ENCODE measurements at places on chromosomes 7 and 10.

DNA sequence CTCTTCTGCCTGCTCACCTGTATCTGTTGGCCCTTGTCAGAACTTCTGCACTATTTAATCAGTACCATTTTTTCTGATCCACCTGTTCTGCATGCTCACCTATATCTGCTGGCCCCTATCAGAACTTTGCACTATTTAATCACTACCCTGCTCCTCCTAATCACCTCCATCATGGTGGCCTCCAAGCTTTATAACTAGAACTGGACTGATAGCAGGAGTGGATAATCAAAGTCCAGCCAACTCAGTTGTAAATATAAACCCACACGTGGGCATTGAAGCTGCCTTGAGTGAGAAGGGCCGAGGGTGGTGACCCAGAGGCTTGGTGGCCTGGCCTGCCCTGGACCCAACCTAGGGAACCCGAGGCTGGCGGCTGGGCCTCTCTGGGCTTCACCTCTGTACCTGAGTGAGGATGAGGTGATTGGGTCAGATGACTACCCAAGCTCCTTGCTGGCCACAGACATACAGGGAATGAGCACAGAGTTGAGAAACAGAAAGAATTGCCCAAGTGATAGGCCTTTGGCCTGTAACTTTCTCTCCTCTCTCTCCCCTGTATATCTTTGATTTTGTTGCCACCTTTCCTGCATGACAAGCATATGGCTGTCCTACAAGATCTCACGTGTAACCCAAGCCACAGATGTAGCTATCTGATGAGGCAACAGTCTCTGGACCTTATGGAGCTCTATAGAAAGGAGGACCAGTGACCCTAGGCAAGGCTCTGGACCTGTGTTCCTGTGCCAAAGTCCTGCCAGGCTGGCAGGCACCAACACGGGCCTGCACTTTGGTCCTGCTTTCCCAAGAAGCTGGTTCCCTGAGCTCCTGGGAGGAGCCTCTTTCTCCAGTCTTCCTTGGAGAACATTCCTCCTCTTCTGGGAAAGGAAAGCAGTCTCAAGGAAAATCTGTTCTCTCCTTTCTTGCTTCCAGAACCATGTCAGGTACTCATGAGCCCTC lies 23.4 kb upstream of the FAM3C start:
- no peak for DNase-seq

DNA sequence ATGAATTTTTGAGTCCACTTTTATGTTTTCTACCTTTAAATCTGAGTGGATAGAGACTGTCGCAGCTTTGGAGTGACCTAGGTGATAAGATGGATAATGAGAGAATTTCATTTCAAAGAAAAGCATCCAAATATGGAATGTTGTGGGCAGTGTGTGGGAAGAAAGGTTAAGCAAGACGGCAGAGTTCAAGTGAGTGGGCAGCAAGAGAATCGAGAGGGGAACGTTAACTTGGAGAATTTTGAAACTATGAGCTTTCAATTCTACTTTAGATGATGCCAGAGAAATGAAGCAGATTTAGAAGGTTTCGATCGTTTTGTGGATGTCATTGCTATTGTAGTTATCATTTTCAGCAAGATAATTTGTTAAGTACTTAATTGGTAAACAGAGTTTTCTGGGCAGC lies 73.0 kb downstream of the XRCC2 start:
- no peak for DNase-seq

DNA sequence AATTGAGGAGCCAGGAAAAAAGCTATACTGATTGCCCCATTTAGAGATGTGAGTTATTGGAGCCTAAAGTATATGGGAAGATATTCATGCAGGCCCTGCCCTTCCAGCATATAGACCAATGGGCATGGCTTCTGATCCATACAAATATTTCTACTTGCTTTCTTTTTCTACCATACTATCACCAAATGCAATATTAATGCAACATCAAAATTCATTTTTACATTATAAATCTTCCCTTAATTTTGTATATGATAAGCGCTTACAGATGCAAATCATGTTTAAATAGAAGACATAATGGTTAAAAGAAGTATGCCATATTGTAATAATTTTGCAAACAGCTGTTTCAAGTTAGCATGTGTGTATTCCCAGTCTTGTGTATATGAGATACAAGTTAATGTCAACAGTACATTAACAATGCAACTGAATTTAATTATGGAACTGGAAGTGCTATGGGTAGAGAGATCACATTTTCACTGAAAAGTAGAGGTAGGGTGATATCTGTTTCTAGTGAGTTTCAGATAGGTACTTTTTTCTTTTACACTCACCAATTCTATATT lies 24.6 kb upstream of the WNT16 start:
- DNase-seq, result no peak

DNA sequence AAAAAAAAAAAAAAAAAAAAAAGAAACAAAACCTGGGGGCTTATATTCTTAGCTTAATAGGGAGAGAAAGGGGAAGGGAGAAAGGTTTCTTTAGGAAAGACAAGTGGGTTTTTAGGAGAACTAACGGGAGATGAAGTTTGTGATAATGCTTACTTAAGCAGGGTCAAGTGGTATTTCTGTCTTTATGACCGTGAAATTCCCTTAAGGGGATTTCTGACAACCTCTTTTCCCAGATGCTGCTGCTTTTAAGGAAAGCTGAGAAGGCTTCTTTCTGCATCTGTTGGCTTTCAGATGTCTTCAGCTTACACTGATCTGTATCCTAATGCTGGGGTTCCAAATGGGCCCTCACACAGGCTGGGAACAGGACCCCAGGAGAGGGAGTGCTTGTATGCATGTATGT lies 42.6 kb downstream of the ADAMTS14 start:
- no peak for DNase-seq

DNA sequence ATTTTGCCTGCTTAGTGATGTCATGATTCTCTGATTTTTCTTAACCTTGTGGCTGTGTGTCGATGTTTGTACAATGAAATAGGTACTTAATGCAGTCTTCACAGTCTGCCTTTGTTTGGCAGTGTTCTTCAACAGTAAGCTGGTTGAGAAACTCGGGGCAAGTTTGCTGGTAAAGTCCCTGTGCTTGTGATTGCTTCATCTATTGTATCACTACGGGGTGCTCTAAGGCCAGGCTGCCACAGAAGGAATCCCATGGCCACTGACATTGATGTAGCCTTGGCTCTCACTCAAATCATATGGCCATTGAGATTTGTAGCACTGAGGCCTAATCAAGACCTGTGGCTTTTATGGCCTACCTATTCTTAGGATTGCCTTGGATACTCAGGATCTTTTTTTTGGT lies 33.5 kb upstream of the PRSS37 start:
- DNase-seq, result no peak

- no peak for DNase-seq
Measured at GRCh38 chr7:155377071-155377837, 79.6 kb downstream of the INSIG1 start.

- no peak for DNase-seq
Measured at GRCh38 chr10:76892766-76893479, 744.7 kb downstream of the KCNMA1 start.

GRCh38 chr10:61795551-61795950 lies 105.9 kb upstream of the ARID5B start:
- DNase-seq, result no peak

- DNase-seq, result no peak
Measured at GRCh38 chr10:34811968-34812514, 3.1 kb downstream of the PARD3 start.

DNA sequence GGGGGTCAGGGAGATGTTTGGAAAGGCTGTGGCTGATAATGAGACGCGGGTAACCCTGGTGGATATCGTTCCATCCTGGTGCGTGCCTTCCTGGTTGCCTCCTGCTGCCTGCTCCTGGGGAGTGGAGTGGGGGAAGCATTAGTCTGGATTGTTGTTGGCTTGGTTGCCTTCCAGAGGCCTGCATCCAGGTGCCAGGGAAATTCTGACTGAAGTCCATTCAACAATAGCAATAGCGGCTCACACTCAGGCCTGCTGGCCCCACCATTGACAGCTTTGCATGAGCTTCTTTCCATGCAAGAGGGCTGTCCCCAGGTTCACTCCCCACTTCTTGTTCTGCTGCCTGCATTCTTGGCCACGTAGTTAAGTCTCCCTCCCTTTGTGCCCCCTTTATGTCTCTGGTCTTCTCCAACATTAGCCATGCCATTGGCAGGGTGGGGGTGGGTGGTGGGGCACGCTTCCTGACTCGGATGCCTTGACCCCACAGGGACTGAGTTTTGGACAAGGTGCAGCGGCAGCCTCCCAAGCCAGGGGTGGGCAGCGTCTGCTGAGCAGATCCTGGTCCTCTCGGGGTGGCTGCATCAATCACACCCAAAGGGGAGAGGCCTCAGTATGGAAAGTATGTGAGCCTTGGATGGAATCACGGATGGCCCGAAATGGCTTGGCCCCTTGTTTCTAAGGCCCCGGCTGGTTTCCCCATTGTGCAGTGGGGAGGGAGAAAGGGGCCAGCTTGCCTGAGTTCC lies 150.2 kb downstream of the GRK5 start:
- peak; percentile 61 for DNase-seq

DNA sequence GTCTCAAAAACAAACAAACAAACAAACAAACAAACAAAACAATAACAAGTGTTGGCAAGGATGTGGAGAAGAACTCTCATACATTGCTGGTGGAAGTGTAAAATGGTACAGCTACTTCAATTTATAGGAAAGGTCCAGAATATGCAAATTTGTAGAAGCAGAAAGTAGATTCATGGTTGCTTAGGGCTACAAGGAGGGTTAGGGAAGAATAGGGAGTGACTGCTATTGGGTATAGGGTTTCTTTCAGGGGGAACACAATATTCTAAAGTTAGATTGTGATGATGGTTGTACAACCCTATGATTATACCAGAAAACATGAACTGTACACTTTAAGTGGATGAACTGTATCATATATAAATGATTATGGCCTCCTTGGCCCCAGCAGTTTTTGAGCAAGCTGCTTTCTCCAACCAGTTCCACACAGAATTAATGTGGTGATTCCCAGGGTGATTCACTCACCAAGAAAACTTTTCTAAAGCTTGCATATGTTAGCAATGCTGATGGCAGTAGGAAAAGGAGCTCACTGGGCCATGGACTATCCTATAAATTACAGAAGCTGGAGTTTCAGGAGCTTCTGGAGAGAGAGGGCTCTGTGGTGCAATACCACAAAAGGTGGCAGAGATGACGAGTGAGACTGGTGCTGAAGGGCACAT lies 52.8 kb upstream of the KCNIP2 start:
- DNase-seq, result no peak

DNA sequence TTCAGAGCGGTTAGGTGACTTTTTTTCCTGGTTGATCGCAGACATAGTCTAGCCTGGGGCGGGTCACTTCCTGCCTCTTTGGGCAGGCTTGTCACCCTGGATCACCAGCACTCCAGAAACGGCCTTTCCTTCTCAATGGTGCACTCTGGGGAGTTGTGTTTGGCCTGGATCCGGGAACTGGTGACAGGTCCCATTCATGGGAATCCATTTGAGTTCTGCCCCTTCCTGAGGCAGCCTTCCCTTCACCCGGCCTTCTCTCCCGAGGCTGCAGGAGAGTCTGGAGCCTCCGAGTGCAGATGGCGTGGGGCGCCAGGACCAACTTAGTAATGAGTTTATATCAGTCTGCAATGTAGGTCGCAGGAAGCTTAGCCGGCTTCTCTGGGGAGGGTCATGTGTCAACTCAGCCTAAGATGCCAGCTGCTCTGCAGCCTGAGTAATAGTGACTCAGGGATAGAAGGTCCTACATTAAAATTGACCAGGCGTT lies 54.2 kb downstream of the TACR2 start:
- no peak for DNase-seq

DNA sequence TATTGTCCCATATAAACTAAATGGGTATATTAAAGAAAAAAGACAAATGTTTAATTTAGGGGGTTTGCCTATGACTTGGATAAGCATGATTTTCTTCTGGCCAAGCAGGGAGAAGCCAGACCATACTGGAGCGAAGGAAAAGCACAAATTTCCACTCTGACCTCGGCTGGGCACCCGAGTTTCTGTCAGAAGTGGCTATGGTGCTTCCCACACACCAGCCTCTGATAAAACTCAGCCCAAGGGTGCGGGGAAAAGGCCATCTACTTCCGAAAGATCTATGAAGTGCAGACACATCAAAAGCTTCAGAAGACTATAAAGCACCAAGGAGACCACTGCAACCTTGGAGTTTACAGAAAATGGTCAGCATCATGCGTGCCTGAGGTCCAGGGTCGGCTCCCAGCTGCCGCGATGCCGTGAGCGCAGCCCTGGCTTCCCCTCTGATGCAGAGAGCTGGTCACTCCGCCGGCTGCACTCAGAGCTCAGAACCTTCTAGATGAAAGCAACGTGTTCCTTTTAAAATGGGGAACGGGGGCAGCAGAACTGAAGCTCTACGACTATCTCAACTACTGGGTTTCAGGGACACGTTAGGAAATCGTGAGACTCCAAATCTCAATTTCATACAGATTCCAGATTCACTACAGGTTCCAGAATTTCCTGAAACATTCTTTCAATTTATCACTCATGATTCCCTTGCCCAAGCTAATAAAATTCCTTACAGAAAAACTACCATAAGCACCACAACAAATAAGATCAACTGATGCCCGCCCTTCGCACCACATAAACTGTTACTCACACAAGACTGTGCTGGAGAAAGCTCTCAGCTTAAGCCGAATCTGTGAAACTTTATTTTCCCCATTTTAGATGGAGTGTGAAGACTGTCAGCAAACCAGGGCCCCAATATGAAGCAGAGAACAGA lies 84.5 kb downstream of the DIP2C start:
- peak; percentile 52 for DNase-seq

DNA sequence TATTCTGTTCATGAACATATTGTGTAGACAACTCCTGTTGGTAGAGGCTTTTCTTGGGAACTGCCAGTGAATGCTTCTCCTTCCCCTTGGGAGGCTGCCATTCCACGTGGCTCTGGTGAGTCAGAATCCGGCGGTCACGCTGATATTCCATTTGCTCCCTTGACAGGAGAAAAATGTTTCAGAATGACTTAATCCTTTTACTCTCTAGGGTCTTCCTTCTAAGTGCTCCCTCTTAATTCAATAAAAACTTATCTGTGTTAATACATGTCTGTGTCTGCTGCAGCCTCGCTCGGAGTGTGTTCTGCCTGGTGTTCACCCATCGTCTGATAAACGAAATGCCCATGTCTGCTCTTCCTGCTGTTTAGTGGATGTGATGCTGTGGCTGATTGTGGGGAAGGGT lies 278.6 kb downstream of the ARHGAP12 start:
- peak; percentile 94 for DNase-seq

DNA sequence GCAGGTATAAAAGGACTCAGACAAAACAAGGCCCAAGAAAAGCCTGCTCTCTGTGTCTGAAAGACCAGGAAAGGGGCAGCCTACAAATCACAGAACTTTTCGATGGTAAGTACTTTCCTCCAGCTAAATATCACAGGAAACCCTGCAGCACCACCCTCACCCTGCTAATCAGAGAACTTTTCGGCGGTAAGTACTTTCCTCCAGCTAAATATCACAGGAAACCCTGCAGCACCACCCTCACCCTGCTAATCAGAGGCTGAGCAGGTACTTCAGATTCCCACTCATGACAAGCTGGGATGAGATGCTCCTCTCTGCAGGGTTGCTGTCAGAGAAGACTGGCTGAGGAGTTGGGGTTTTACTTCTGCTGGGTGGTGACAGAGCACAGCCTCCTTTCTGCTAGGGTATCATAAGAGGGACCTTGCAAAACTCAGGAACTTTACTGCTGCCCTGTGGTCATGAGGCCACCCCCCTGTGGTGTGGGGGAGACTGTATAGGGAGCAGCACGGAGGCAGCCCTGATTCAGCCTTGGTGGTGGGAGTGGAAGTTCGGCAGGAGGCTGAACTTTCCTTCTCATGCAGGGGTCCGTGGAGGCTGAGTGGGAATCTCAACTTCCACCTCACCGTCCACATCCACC lies 7.2 kb downstream of the WDR37 start:
- no peak for DNase-seq

Measured in sigmoid colon (tissue), 7 donors.